DMS53 (cell line): ENCODE measurements at places on chromosomes 7 and 10.
A peak's percentile ranks its signal among the peaks of the same experiment; 100 is the strongest.

DNA sequence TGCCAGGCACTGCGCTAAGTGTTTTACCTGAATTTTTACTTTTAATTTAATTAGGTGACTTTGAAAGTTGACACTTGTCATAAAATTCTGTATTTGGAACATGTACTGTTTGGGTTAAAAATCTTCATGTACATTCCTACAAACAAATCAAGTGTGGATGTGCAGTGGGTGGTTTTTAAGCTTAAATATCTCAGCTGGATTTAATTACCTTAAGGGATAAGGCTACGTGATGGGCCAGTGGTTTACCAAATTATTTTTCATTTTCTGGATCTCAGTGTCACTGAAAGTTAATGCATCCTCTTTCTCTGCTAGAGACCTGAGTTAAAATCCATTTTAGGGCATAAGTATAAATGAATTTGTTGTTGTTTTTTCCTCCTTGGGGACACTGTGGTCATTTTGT is 51.1 kb downstream of the EXOC4 start:
- DNase-seq = no peak

DNA sequence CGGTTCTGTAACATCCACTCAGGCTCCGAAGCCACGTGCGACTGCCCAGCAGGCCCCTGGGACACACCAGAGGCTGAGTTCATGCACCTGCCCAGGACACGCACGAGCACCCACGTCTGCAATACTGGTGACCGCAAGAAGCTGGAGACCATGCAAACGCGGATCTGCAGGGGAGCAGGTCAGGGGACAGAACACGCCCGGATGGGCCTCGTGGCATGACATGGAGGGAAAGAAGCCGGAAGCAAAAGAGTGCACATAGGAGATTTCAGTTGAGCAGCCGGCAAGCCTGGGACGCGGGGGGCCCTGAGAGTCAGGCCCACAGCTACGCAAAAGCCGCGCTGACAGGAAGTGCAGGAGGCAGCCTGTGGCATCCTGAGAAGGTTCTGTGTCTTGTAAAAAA is 73.7 kb downstream of the FOXL3 start:
- DNase-seq = no peak

- no peak for DNase-seq
Observed at GRCh38 chr7:2156756-2157472, 75.8 kb downstream of the MAD1L1 start.

GRCh38 chr7:90740386-90740785 is 144.3 kb downstream of the CDK14 start:
- DNase-seq = no peak

DNA sequence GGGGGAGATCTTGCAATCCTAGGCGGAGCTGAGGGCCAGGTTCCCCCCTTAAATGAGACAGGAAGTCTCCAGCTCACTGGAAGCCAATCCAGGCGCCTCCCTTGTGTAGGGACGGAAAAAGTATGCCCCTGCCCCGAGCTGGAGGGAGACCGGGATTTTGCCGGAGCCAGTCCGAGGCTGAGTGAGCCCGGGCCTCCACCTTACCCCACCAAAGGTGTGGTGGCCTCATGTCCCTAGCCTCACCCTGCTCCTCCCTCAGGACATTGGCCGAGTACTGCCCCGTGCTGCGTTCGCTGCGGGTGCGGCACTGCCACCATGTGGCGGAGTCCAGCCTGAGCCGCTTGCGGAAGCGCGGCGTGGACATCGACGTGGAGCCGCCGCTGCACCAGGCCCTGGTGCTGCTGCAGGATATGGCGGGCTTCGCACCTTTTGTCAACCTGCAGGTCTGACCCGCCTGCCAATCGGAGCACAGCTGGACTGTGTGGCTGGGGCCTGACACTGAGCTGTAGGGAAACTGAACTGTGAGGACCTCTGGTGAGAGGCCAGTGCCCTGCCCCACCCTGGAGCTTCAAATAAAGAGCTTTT is 2.0 kb downstream of the FBXL15 start:
- peak; percentile 95 for DNase-seq

DNA sequence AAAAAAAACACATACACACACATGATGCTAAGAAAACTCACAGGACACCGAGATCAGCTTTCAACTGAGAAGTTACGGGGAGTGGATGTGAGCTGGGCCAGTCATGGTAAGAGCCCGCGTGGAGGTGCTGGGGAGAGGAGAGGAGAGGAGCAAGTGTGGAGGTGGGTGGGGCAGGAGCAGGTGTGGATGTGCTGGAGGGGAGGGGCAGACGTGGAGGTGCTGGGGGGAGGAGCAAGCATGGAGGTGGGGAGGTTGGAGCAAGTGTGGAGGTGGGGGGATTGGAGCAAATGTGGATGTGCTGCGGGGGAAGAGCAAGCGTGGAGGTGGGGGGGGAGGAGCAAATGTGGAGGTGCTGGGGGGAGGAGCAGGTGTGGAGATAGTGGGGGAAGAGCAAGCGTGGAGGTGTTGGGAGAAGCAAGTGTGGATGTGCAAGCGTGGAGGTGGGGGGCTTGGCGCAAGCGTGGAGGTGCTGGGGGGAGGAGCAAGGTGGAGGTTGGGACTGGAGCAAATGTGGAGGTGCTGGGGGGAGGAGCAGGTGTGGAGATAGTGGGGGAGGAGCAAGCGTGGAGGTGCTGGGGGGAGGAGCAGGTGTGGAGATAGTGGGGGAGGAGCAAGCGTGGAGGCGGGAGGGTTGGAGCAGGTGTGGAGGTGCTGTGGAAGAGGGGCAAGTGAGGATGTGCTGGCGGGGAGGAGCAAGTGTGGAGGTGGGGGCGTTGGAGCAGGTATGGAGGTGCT is 24.5 kb upstream of the NCAPG2 start:
- DNase-seq = peak; percentile 17

DNA sequence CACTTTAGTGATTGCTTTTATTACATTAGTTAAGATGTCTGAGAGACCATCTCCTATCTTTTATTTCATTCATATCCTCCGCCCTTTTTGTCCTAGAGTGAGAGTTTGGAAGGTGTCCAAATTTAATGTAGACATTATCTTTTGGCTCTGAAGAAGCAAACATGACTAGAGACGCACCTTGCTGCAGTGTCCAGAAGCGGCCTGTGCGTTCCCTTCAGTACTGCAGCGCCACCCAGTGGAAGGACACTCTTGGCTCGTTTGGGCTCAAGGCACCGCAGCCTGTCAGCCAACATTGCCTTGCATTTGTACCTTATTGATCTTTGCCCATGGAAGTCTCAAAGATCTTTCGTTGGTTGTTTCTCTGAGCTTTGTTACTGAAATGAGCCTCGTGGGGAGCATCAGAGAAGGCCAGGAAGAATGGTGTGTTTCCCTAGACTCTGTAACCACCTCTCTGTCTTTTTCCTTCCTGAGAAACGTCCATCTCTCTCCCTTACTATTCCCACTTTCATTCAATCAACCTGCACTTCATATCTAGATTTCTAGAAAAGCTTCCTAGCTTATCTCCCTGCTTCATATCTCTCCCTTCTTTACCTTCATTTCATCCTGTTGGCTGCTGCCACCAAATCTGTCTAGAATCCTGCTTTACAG is 10.4 kb upstream of the CLCN1 start:
- peak; percentile 91 for DNase-seq

DNA sequence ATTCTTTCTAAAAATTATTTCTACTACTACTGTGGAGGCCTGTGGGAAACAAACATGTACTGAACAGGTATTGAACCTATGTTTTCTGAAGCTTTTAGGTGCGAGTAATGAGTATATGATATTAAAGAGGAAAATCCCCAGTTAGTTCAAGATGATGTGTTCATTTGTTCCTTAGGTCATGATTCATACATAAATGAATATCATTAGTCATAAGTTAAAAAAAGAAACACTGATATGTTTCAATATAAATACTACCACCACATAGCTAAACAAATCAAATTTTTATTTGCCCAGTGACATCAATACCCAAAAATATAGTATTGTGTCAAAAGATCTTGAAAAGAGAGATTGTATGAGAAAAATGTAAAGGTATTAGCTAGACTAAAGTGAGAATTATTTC is 210.7 kb upstream of the GNAI1 start:
- DNase-seq = peak; percentile 10

DNA sequence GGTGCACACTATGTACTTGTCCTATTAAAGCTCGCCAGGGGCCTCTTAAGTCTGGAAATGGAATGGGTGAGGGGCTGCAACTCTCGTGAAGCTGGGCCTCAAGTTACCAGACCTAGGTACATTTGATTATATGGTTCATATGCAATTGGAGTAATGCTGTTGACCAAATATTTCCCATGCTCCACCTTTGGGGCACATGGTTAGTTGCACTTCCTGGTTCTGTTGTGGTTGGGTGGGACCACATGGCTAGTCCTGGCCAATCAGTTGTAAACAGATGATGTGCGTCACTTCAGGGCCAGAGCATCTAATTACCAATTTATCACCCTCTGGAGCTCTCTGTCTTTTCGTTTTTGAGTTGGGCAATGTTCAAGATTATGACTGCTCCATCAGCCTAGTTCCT is 39.5 kb upstream of the OPN4 start:
- DNase-seq = peak; percentile 11

GRCh38 chr7:63899691-63900393 is 98.8 kb upstream of the ZNF722 start:
- peak; percentile 46 for DNase-seq

DNA sequence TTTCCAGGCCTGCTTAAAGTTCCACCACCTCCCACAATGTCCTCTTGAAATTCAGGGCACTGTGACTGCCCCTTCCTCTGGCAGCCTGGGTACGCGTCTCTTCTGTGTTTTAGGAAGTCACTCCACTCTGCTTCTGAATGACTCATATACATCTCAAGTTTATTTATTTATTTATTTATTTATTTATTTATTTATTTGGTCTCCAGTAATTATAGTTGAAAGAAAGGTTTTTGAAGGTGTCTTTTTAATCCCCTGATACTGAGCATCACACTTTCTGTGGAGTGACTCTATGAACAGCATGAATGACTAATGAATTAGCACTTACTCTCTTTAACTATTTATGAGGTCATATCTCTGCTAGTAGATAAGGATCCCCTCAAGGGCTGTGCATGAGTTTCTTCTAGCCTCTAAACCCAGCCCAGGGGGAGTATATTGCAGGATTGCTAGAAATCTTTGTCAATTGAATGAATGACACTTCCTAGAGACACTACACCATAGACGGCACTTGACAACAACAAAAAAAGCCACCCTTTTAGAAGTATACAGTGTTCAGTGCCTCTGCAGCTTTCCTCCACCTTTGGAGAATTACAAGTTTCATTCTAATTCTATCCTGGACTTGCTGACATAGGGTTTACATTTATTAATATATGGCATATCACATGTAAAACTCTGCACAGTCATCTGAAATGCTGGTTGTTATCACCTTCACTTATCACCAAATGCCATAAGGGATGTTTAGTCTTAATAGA is 2.1 kb downstream of the MACC1 start:
- peak; percentile 94 for DNase-seq
